ENCODE measurements at places on chromosomes 3 and 15. TPM values are rescaled to one million over a fixed set of nuclear protein-coding genes. Genes with fewer than 3 reads are reported as not detected.
A peak's percentile ranks its signal among the peaks of the same experiment; 100 is the strongest.

The LMAN1L gene
- total RNA-seq: 0.20 TPM

The FSIP1 gene
- 0.89 TPM for total RNA-seq

The CTXN2 gene
- total RNA-seq: not detected

The AADACL2 gene
- total RNA-seq: 21.6 TPM

The ARNT2 gene
- 2.8 TPM for total RNA-seq

The NDUFB5 gene
- total RNA-seq: 142 TPM

The SH2D7 gene
- not detected for total RNA-seq

The FBXO40 gene
- 0.59 TPM for total RNA-seq

The CSPG5 gene
- total RNA-seq: 1.2 TPM

The GOLGA8M gene
- 3.4 TPM for total RNA-seq

The MAP1A gene
- total RNA-seq: 14.3 TPM

The TRPM1 gene
- total RNA-seq: 3.5 TPM

The ROBO2 gene
- total RNA-seq: 42.3 TPM

The PLSCR2 gene
- not detected for total RNA-seq

- DNase-seq: no peak
These were observed 478 bp downstream of the BNC1 start for GRCh38 chr15:83283813-83284558.

- DNase-seq: no peak
These were observed 10.9 kb upstream of the STRIT1 start for GRCh38 chr3:155304394-155304793.

GRCh38 chr3:75906555-75907112 is 121.3 kb upstream of the ZNF717 start:
- DNase-seq: no peak

DNA sequence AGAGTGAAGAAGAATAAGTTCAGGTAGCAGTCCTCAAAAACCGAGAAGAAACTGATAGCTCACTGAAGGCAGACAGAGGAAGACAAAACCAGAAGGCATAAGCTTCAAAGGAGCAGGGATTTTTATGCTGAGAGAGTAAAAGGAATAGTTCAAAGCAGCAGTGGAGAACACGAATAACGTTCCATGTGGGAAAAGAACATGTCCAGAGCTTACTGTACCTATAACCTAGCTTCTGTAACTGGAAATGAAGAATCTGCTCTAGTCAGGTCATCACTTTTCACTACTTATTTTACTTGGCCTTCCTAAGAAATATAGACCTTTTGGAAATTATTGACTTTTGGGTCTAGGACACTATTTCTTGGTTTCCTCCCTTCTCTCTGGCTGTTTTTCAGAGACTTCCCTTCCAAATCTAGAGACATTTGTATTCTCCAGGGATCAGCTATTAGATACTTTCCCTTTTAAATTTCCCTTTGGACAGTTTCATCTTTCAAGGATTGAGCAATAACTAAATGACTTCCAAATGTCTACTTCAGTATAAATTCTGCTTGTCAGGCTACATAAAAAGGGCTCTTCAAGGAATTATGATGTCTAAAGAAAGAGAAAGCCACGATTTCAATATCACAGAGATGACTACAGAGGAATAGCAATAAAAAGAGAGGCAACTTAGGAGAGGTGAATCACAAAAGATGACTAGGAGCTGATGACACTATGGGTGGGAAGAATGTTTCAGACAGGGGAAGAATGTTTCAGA is 46.7 kb downstream of the UBE3A start:
- peak; percentile 48 for DNase-seq

GRCh38 chr3:190983875-190984274 is 121.4 kb upstream of the GMNC start:
- DNase-seq: no peak

- no peak for DNase-seq
These were observed 112.7 kb downstream of the RAB11A start for GRCh38 chr15:65981837-65982626.

DNA sequence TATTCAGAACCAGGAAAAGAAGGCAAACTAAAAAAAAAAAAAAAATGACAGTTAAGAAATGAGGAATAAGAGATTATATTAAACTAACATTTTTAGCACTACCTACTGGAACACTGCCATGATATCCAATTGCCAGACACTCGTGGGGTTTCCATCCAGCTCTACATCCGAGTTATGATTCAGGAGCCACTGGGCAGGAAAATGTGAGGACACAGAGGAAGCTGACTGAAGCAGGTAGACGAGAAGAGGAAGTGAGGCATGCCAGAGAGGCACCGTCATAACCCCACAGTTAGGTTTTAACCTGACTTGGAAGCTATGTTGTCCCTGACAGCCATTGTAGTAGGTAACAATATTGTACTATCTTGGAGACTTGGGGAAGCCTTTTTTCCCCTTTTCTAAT is 495.0 kb downstream of the NLGN1 start:
- DNase-seq: no peak

DNA sequence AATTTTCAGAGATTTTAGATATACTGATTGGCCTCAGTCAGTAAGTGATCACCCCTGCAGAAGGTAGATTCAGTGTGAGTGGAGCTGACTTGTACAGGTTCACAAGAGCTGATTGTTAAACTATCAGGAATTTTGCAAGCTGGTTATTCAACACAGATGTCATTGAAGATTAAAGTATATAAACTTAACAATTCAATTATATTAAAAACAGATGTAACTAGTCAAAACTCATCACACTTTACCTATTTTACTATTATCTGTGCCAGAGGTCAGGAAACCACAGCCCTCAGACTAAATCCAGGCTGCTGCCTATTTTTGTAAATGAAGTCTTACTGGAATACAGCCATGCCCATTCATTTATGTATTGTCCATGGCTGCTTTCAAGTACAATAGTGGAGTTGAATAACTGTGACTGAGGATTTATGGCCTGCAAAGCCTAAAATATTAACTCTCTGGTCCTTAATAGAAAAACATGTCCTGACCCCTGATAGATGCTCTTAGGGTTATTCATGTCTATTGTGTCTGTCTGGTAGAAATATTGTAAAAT is 429.3 kb upstream of the PDZRN3 start:
- DNase-seq: no peak

DNA sequence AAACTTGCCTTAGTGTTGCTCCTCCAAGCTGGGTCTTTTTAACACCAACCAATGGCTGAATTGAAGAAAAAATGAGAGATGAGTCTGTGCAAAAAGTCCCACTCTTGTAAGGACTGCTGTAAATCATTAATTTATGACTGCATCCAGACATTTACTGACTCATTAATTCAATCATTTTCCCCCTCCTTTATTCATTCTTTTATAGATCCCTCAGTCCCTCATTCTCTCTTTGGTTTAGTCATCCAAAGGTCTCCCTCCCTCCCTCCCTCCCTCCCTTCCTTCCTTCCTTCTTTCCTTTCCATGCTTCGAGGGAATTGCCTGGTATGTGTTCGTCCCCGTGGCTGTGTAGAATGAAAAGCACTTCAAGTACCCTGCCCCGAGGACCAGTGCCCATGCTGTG is 35.3 kb upstream of the MRPS22 start:
- no peak for DNase-seq

GRCh38 chr3:65924762-65925161 is 114.0 kb downstream of the MAGI1 start:
- no peak for DNase-seq

GRCh38 chr3:107208100-107208499 is 169.1 kb upstream of the CCDC54 start:
- DNase-seq: peak; percentile 95

DNA sequence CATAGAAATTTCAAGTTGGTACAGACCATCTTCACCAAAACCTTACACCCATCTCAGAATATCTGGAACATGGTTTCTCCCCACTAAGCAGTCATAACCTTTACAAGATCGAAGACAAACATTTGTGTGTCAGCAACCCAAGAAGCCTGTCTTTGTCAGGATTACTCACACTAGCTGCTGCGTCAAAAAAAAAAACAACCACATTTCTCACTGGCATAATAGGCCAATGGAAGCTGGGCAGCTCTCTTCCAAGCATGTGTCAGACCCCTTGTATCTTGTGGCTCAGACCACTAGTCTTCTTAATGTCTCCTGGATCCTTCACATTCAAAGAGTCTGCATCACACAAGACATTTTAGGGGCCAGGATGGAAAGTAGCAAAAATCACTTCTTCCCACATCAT is 266.9 kb upstream of the IGF1R start:
- DNase-seq: no peak

GRCh38 chr3:133369068-133369440 is 30.8 kb upstream of the BFSP2 start:
- DNase-seq: no peak

DNA sequence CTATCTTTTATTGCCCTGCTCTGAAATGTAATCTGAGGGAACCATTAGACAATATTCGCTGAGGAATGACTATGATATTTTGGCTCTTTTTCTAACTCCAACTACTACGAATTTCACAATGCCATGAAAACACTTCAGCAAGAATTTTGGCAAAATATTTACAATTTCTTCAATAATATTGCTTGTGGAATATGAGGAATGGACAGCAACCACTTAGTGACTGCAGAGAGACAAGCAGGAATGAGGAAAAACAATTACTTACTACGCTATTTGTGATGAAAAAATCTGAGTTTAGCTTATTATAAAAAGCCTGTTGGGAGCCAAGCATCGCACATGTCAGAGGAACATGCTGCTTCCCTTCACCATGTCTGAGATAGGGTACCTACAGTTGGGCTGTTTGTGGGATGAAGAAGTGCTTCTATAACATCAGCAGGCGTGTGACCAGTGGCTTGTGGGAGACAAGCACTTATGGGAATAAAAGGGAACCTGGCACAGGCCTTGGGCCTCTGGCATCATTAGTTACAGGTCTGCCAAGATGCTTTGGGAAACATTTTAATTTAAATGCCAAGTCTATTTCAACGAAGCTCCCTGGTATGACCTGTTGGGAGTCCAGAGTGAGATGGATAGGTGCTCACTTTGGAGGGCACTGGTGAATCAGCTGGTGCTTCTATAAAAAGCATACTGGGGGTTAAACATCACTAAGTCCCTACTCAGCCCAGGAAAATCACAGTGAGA is 2.7 kb upstream of the PLCL2 start:
- DNase-seq: no peak

- no peak for DNase-seq
These were observed 5.6 kb downstream of the CSK start for GRCh38 chr15:74787251-74788041.

DNA sequence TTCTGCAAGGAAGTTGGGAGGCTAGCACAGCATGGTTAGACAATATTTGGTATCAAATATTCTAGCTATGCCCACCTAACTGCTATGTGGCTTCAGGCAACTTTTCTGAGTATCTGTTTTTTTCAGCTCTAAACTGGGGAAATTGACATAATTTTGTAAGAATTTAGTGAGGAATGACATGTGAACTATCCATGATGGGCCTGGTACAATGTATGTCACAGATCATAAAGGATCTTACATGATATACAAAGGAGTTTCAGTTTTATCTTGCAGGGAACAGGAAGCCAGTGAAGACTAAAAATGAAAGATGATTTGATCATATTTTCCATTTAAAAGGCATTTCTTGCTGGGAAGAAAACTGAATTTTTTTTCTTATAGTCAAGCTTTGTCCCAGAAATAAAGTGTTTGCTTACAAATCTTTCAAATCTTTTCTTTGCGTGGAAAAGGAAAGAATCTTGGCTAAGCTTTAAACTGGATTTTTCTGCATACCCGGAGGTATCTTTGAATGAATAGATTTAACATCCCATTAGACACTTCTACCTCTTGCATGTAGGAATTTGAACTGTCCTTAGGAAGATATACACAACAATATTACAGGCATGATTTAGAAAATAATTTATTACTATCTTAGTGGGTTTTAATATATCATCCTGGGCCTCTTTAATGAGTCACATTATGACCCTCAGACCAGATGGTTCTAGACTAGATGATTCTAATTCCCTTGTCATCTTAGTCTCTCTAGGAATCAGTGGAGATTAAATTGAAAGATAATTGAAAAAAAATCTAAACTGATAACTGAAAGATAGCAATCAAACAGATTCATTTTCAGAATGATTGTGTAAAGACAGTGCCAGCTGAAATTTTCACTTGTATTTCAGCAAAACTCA is 436.0 kb upstream of the THBS1 start:
- no peak for DNase-seq

- no peak for DNase-seq
These were observed 440 bp downstream of the DCBLD2 start for GRCh38 chr3:98901119-98901391.

GRCh38 chr3:151918253-151919029 is 45.0 kb downstream of the SUCNR1 start:
- DNase-seq: peak; percentile 72

DNA sequence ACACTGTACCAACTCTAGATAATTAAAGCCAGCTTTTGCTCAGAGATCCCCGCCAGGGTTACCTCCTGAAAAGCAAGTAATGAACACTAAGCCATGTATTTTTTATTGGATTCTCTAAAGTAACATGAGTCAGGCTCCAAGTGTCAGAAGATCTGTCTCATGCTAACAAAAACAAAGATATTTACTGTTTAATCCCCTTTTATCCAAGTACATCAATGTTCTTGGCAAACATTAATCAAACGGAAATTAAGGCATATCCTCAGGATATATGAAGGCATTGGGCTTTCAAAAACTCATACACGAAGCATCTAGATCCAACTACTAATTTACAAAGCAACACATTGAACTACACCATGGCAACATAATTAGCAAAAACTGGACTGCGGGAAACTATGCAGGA is 37.2 kb downstream of the MYO5A start:
- no peak for DNase-seq

DNA sequence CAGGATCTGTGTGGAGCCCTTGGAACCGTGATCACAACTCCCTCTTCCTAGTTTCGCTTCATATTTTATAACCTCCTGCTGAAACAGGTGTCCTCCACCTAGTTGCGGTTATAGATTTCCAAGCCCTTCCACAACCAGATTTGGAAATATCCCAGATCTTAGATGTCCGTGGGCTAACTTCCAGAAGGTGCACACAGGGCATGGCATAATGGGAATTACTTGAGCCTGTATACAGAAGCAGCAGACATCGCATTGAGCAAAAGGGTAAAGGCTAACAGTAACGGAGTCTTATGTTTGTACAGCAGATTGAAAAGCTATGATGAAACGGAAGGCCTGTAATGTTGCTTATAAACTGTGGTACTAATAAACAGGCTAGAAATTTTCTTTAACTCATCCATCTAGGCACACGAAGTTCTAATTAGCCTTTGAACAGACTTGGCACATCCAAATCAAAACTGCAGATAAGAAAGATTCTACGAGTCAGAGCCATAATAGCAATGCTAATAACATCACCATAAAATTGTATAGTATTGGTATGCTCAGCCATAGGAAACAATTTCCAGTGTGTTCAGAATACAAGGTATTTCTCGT is 1.2 kb upstream of the USF3 start:
- no peak for DNase-seq

GRCh38 chr3:184383033-184383740 is 3.3 kb downstream of the CHRD start:
- DNase-seq: no peak

GRCh38 chr3:72727726-72728125 is 120.5 kb downstream of the SHQ1 start:
- no peak for DNase-seq

Data from skin of body (tissue), 3 donors.